ENCODE measurements at places on chromosomes 4 and X.

DNA sequence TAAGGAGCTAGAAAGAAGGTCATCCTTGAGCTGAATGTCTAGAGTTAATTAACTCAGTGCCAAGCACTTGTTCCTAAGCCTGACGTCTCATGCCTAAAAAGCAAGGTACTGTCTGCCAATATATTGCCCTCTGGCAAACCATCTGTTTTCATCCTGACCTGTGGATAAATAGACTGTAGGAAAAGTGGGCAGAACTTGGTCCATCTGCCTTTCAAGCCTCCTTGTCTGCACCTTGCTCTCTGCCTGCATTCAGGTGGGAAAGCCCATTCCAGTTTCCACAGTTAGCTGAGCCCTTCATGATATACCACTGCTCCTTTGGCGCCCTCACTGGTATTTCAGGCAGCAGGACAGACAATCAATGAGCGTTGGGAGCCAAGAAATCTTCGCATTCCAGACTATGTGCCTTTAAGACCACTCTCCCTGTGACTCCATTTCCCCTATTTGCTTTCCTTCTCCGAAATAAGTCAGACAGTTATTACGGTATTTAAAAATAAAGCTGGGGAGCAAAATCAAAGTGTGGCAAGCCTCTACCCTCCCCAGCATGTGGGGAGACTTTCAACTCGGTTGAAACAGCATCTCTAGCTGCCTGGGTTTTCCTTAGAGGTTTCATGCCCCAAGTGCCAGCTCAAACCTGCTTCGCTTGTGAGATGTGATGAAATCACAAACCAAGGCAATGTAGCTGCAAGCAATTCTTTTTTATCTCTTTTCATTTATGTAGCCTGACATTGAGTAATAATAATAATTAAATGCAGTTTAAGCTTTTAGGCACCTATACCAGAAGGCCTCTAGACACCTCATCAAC lies 2.5 kb upstream of the CCDC149 start:
- no peak for DNase-seq

DNA sequence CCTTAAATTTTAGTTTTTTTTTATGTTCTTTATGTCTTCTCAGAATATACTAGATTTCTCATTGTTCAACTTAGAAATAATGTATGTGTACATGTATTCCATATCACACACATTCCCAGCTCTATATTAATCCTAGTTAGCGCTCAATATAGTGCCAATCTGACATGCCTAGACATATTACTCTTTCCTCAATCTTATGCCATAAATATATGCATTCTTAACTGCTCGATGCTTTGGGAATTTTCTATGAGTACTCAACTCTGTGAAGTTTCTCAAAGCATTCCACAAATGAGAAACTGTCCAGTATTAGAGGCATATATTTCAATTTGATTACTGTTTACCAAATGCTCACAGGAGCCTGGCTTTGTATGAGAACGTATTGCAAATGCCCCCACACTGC lies 231.2 kb upstream of the VEGFC start:
- no peak for DNase-seq

GRCh38 chrX:39752815-39753214 lies 344.9 kb downstream of the BCOR start:
- peak; percentile 5 for DNase-seq

DNA sequence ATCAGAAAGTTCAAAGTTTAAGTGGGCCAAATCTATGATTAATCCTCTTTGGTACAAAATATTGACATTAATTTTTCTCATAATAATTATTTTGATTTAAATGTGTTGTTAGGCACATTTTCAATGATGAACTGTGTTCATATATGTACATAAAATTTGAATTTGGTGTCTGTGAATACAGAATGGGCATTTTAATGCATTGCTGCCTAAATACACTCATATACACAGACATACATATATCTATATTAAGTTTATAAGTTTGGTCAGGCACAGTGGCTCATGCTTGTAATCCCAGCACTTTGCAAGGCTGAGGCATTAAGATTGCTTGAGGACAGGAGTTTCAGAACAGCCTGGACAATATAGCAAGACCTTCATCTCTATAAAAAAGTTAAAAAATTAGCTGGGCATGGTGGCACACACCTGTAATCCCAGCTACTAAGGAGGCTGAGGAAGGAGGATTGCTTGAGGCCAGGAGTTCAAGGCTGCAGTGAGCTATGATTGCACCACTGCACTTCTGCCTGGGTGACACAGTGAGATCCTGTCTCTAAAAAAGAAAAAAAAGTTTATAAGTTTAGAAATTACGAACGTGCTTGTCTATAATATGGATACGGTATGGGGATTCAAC lies 12.3 kb upstream of the BMP2K start:
- no peak for DNase-seq

Measured in inflammatory macrophage treated with lipopolysaccharide for 4 hours (primary cell).